ENCODE measurements at places on chromosomes 4 and X. TPM values are rescaled to one million over a fixed set of nuclear protein-coding genes. Genes with fewer than 3 reads are reported as not detected.

Gene TMEM150C
- 5.8 TPM for polyA plus RNA-seq

Gene CCNA2
- polyA plus RNA-seq = 32.7 TPM

Gene TMA16
- 39.1 TPM for polyA plus RNA-seq

Gene TMEM154
- polyA plus RNA-seq = 3.8 TPM

Gene PARM1
- 42.5 TPM for polyA plus RNA-seq

Gene XK
- polyA plus RNA-seq = 3.6 TPM

Gene F8A1
- polyA plus RNA-seq = 16.2 TPM

Gene ATP10D
- 57.3 TPM for polyA plus RNA-seq

Gene CTAG1A
- polyA plus RNA-seq = not detected

Gene HSFX1
- polyA plus RNA-seq = 1.9 TPM

Gene GLRA2
- 0.20 TPM for polyA plus RNA-seq

Gene LIMCH1
- polyA plus RNA-seq = 113 TPM
